ENCODE measurements at places on chromosomes 13 and 19.

- no peak for DNase-seq
Observed at GRCh38 chr13:27403203-27403678, 21.2 kb upstream of the GTF3A start.

- DNase-seq = no peak
Observed at GRCh38 chr13:61013796-61014195, 401.9 kb downstream of the PCDH20 start.

DNA sequence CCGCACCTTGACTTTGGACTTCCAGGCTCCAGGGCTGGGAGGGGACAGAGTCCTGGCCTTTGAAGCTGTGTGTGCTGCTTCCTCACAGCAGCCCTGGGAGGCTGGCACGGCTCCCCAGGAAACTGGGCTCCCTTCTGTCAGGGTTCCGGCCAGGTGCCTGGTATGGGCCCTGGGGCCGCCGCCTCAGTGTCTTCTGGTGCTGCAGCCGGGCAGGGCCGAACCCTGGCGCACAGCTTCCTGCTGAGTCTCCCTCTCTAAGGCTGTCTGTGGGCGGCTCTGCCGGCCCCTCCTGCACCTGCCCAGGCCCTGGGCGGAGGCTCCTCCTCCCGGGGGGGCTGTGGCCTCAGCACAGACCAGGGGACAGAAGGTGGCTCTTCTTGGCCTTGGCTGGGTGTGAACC, 32.4 kb downstream of the GPX4 start:
- DNase-seq = peak; percentile 22

DNA sequence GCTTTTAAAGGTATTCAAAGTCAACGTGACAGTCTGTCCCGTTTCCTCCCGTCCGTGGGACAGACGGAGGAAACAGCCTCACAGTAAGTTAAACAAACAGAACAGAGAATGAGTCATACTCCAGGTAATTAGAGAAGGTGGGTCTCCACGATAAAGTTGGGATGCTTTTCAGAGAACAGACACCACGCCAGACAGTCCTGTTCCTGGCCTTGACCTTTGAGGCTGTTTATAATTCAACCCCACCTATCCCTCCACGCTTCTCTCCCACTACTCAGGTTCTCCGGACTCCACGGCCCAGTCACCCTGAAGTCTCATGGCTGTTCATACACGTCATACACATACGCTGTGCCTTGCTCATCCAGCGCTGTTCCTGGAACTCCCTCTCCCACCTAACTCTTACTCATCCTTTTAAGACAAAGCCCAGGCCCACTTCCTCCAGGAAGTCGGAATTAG, 42.5 kb downstream of the ARHGEF18 start:
- no peak for DNase-seq

DNA sequence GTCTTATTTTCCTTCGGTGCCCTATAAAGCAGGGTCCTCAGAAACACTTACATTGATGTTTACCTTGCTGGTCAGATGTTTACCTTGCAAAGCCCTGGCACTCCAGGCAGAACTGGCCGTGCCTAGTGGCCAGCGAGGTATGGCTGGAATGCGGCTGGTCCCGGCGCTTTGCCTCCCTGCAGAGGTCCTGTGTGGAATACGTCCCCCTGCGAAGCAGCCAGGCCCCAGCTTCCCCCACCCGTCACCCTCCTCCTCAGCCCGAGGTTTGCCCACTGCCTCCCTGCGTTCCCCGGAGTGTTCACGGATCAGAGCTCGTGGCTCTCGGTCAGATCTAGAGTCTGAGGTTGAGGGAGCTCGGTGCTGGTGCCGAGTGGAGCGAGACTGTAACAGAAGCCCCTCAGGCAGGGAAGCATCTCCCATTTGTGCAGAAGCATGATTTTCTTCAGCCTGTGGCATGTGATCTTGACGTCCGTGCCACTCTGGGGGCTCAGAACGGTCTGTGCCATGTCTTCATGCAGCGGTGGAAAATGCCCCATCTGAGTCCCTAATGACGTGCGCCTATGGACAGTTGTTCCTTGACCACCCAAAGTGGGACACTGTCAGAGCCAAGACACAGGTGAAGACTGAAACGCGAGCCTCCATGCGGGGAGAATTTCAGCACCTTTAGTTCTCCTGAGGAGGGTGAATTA, 54.8 kb upstream of the SOX1 start:
- no peak for DNase-seq

- DNase-seq = no peak
Observed at GRCh38 chr19:49474542-49474924, 518 bp downstream of the FLT3LG start.

DNA sequence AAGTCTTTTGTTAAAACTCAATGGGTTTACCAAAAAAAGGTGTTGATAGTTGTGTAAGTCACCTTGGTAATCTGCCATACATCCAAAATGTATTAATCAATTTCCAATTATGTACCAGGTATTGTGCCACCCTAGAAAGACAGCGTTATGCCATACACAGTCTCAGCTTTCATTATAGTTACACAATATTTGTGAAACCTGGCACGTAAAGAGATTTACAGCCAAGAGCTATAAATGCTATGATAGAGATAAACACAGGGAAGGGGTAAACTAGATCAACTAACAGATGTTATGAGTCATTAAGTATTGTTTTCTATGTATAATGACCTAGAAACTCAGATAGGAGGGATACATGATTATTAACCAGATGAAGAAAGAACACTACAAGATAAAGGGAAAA, 725.6 kb upstream of the SLITRK5 start:
- DNase-seq = no peak

DNA sequence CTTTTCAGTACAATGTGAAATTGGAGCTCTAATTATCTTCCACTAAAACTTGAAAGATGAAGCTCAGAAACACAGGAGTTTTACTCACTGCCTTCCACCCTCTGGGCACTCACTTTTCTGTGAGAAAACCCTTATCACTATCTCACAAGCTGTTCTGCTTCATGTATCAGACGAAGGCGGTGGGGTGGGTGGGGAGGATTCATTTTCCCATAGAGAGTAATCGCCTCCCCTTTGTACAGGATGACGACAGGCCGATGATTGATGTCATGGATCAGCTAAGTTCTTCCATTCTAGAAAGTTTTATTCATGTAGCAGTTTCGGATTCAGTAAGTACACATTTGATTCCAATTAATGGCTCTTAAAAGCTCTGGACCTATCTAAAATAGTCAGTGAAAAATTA, 139.9 kb downstream of the ZAR1L start:
- DNase-seq = peak; percentile 93

Measured in hematopoietic multipotent progenitor cell treated with erythropoietin and hydrocortisone succinate and interleukin-3 and kit ligand, for 4 days (in vitro differentiated cells).